ENCODE measurements at places on chromosomes 6 and 20.

DNA sequence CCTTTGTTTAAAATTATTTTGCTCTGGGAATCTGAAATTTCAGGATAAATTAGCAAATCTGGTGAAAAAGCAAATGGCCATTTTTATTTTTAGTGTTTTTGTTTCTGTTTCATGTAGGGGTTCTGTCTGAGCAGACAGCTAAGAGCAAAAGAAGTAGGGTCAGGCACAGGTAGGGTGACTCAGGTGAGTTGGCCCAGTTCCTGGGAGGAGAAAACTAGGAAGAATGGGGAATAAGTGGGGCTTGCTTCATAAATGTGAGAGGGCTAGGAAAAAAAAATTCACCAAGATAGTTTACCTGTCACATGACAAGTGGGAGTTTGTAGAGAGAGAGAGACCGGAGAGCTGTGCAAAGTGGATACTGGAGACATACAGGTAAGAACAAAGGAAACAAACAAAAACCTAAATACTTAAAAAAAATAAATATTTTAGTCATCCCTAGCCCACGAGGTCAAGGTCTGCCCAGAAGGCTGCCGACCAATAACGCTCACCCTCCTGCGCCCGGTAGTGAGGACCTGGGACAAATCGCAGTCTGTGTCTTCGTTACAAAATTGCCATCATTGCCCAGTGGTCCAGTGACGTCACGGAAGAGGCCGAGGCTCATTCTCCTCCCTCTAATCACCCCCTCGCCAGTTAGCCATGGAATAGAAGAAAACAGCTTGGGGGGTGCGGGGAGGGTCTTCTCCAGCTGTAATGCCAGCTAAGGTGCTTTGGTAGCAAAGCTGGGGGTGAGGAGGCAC is 2.3 kb downstream of the THBD start:
- DNase-seq, result no peak

GRCh38 chr20:53379014-53379832 is 214.4 kb downstream of the ZNF217 start:
- DNase-seq, result no peak

GRCh38 chr6:3359101-3359752 is 97.6 kb downstream of the SLC22A23 start:
- DNase-seq, result no peak

DNA sequence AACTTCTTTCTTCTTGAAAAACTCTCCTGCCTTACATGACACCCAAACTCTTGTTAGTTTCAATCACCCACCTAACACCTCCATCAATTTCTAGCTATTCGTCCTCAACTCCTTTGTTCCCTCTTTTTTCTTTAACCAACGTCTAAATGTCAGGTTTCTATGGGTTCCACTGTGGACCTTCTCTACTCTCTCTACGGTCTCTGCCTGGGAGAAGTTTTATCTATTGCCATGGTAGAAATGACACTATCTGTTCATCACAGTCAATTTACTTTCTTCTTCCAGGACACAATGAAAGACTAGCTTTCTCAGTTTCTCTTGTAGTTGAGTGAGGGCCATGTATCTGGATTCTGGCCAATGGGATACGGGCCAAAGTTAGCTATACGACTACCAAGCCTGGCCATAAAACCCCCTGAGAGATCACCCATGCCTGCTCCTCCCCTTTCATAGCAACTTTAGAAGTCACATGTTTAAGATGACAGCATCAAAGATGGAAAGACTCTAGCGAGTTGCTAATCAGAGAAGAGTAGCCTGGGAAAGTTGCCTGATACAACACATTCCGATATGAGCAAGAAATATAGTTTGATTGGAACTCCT is 17.9 kb downstream of the RNGTT start:
- DNase-seq, result no peak

DNA sequence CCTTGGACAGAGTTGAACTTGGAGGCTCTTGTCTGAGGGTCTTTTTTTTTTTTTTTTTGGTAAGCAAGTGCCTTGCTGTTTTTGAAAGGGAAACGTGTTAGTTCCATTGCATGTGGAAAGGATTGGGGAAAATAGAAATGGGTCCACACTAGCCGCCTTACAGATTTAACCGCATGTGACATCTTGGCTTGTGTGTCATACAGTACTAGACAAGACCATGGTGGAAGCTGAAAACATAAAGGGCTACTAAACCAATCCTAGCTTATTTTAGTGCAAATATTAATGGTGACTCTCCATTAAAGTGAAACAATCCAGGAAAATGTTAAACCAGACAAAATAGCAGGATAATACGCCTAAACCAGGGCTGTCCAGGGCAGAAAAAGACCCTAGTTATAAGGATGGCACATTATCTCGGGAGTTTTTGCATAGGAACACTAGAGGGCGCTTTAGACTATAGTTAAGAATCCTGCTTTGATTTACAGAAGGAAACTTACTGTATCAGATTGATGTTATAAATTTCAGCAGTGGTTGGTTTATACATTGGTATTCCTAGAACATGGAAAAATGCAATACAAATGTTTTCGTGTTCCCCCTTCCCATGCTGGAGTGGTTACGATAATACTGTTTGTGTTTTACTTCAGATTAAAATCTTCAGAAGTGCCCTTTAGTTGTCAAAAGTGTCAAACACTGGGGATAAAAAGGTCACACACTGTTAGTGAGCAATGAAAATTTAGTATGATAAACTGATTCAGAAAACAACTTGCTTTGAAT is 59.8 kb upstream of the DEK start:
- DNase-seq, result peak; percentile 47

DNA sequence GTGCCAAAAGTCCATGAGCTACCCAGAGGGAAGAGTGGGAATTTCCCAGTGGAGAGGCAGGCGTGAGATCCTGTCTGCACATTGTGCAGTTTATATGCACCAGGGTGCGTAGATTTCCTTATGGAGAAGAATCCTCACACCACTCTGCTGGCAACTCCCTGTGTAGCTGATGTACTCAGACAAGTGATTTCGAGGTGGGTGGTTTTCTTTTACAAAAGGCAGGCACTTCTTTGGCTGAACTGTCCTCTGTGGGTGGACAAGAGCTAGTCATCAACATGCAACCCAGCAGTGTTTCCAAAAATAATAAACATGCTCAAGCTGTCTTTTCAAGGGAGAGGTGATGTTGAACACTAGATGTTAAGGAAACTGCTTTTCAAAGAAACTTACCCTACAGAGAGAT is 121.7 kb upstream of the NXT1 start:
- no peak for DNase-seq

DNA sequence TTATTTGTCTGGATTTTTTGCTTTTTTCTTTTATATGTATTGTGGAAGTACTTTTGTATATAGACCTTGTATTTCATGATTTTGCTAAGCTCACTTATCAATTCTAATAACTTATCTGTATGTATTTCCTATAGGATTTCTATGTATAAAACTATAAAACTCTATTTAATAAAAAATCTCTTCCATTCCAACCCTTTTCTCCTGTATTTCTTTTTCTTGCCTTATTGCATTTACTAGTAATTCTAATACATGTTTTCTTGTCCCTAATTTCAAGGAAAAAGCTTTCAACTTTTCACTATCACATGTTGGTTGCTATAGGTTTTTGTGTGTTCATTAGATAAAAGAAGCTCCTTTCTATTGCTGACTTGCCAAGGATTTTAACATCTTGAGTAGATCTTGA is 125.3 kb downstream of the MBOAT1 start:
- DNase-seq, result no peak

DNA sequence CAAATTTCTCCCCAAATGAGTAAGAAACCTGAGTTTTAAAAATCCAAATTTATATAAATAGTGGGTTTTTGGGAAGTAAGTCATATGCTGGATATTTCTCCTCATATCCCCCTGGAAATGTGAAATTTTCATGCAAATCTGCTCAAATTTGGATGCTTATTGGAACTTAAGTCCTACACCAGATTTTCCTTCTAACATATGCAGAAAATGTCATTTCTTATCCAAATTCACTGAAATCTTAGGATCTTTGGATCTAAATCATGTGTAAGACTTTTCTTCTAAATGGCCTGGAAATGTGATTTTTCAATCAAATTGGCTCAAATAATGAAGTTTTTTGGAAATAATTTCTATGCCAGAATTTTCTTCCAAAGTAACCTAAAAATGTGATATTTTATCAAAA is 33.0 kb downstream of the ZNF133 start:
- no peak for DNase-seq

- DNase-seq, result no peak
These were observed 232.5 kb downstream of the PTPRT start for GRCh38 chr20:42957018-42957703.

- no peak for DNase-seq
These were observed 132.4 kb upstream of the FBXL4 start for GRCh38 chr6:99080191-99080590.

DNA sequence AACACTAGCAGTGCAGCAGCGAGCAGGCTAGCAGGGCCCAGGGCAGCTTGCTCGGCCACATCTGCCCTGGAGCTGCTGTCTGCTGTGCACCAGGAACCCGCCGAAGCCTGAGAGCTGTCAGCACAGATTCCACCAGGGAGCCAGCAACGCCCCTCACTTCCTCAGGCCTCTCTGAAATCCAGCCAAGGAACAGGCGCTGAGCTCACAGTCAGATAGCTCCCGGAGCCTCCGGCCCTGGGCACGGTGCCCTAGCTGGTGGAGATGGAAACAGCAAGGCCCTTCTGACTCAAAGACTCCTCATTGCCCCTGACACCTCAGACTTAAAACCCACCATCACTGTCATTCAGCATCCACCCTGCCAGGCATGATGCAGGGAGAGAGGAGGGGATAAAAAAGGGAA is 839.4 kb downstream of the MAFB start:
- no peak for DNase-seq

GRCh38 chr6:72348926-72349325 is 272.9 kb upstream of the KCNQ5 start:
- no peak for DNase-seq

GRCh38 chr20:38543014-38543906 is 37.7 kb upstream of the ADIG start:
- no peak for DNase-seq

- DNase-seq, result peak; percentile 29
These were observed 632 bp downstream of the CGAS start for GRCh38 chr6:73451223-73452106.

All from A549 (cell line).